CD4-positive, alpha-beta T cell treated with Interleukin-17A for 1 hour (primary cell): ENCODE measurements at places on chromosomes 3 and 15.

- DNase-seq = no peak
Measured at GRCh38 chr15:34708422-34708821, 46.4 kb downstream of the GJD2 start.

DNA sequence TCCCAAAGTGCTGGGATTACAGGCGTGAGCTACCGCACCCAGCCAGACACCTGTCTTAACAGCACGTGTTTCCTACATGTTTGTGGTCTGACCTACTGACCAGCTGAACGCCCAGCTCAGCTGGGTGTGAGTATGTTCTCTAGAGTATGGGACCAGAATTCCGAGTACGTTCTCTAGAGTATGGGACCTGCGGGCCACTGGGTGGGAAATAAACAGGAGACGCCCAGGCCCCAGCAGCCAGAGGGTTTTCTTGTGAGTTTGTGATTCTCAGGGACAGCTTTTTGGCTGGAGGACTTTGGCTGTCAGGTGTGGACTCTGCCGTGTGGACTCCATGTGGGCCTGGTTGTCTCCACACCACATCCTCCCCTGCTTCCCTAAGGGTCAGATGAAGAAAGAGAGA is 87.3 kb downstream of the CHRD start:
- no peak for DNase-seq

- no peak for DNase-seq
Measured at GRCh38 chr3:14231998-14232501, 53.4 kb downstream of the LSM3 start.

- DNase-seq = no peak
Measured at GRCh38 chr3:36686516-36686915, 77.8 kb downstream of the DCLK3 start.

GRCh38 chr3:140358686-140359085 is 319.2 kb upstream of the TRIM42 start:
- DNase-seq = no peak

DNA sequence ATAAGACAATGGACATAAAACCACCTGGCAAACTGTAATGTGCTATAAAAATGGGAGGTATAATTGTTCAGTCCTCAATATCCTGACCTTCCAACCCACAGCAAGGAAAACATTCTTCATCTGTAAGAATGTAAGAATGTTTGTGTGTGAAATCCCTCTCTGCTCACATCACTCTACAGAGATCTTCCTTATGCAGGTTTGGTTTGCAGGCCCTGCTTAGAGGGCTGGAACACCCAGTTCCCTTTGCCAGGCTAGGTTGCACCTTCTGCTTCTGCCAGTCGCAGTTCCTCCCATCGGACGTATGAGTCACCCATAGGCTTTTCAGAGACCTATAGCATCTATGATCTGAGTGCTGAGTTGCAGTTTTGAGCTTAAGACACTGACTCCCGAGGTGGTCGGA is 24.1 kb upstream of the MINAR1 start:
- no peak for DNase-seq

GRCh38 chr3:47817609-47818008 is 14.7 kb downstream of the DHX30 start:
- no peak for DNase-seq

- DNase-seq = no peak
Measured at GRCh38 chr15:66805202-66805885, 103.3 kb downstream of the SMAD6 start.

DNA sequence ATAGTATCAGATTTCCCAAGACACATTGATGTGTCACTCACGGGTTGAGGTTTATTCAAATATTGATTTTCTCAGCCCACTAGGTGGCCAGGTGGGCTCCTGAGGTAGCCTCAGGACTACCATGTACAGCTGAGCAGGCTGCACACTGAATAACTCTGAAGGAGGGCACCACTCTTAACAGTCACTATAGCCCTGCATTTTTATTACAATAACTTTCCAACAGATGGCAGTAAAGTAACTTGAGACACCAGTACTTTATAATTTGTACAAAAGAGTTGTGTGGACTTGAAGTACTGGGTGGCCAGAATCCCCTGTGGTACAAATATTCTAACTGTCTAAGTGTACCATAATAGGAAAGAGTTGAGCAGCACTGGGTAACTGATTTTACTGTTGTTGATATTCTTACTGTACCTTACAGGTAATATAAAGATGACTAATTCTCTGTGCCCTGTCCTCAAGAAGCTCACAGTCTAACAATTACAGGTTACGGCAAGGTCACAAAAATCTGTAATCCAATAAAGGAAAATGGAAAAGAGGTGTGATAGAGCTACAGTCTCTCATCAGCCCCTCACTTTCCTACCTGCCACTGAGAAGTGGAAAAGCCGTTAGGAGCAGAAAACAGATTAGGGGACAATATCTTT is 76.0 kb downstream of the ETFA start:
- peak; percentile 58 for DNase-seq

DNA sequence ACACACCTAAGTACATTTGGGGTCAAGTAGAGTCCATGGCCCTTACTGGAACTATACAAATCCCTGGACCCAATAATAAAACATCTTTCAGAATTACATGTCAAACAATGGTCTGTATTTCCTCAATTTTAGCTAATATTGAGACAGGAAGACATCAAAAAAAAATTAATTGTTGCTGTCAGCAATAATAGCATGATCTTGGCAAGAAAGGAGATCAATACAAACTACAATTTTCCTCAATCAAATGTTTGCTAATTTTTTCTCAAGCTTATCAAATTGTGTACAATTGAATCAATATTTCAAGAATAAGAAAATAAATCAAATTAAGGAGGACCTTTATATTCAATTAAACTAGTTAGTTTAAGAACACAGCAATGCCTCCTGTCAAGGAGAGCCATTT is 62.6 kb downstream of the FSIP1 start:
- DNase-seq = no peak

DNA sequence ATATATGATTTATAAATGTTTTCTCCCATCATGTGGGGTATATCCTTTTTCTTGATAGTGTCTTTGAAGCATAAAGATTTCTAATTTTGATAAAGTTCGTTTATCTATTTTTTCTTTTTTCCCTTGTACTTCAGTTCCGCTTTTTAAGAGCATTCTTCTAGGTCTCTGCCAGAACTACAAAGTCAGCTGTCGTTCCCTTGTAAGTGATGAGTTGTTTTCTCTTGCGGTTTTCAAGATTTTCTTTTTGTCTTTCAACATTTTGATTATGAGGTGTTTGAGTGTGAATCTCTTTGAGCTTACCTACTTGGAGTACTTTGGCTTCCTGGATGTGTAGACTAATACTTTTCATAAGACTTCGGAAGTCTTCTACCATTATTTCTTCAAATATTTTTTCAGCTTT is 9.3 kb upstream of the PRICKLE2 start:
- no peak for DNase-seq

DNA sequence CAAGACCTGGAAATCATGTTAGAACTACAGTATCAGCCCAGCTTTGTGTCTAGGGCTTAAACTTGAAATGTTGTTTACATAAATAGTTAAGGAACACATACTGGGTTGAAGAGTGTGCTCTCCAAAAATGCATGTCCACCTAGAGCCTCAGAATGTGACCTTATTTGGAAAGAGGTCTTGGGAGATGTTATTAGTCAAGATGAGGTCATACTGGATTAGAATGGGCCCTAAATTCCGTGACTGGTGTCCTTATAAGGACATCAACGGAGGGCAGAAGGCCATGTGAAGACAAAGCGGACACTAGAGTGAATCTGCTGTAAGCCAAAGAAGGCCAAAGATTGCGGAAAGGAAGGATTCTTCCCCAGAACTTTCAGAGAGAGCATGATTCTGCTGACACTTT is 759.2 kb upstream of the CFAP20DC start:
- DNase-seq = no peak

DNA sequence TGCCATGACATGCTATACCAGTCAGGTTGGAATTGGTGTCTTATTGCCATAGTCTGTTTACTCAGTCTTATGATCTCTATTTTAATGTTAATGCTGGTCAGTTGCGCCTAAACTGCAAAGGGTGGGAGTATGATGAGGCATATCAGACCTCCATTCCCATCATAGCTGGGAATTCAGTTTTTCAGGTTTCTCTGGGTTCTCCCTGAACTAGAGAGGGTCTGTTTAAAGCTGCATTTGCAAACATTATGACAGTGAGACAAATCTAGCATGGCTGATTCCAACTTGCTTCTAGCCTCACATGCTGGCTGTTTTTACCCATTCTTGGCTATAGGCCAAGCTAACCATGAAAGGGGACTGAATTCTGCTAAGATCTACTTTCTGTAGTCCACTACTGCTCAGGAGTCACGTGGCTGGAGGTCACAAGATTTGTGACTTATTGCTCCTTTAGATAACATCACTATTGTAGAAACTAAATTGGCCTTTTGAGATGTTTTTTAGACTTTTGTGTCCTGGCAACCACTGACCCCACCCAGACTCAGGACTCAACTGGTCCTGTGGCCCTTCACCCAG is 96.5 kb downstream of the TGFBR2 start:
- DNase-seq = no peak

DNA sequence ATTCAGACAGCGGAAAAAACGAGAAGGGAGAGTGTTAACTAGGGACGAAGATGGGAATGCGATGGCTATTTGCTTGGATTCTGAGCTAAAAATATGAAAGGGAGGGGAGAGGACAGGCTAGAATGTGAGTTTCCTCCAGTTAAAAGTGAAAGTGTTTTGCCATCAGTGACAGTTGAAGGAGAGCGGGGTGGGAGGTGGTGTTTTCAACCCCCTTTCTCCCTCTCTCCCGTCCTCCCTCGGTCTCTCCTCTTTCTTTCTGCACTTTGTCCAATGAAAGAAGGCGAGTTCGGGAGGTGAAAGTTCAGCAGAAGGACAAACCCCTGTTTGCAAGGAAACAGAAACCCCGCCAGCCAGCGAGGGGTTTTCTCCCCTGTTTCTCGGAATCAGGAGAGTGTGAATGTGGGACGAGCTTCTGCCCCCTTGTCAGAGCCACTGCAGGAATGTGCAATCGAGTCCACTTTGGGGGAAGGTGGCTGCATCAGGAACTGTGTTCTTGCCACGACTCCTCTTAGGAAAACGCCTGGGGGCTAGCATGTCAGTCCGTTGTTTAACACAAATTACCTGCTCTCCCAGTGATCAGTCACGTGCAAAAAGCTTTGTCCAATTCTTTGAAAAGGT is 975 bp upstream of the FOXP1 start:
- peak; percentile 52 for DNase-seq

- no peak for DNase-seq
Measured at GRCh38 chr3:197353867-197354567, 55.6 kb upstream of the DLG1 start.

DNA sequence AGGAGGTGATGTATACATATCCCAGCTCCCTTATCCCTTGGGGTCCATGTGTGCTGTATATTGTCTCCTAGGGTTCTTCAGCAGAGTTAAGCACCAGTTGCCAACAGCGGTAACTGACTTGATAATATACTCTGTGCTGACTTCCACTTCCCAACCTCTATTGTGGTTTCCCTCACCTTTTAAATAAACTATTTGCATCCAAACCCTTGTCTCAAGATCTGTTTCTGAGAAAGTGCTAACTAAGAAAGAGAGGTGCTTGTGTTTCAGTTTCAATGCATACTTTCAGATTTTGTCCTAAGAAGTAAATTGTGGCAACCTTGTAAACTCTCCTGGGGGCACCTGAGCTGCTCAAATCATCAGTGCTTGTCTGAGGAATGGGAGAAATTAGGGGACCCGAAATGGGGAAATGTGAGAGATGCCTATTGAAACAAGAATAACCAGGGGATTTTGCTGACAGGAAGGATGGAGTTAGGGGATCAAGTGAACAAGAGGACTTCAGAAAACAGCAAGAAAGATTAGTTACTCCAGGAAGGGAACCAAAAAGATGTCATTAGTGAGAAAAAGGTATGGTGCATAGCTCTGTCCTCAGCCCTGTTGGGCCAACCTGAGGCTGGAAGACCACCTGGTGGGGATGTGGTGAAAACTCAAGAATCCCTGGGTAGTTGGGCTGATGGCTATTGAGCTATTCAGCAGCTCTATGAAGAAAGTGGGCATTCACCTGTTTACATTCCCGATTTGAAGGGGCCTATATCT is 50.9 kb upstream of the MRPL3 start:
- DNase-seq = no peak

- no peak for DNase-seq
Measured at GRCh38 chr15:92665100-92665555, 9.6 kb upstream of the FAM174B start.

GRCh38 chr3:163707659-163708058 is 1370.6 kb downstream of the SI start:
- DNase-seq = no peak

DNA sequence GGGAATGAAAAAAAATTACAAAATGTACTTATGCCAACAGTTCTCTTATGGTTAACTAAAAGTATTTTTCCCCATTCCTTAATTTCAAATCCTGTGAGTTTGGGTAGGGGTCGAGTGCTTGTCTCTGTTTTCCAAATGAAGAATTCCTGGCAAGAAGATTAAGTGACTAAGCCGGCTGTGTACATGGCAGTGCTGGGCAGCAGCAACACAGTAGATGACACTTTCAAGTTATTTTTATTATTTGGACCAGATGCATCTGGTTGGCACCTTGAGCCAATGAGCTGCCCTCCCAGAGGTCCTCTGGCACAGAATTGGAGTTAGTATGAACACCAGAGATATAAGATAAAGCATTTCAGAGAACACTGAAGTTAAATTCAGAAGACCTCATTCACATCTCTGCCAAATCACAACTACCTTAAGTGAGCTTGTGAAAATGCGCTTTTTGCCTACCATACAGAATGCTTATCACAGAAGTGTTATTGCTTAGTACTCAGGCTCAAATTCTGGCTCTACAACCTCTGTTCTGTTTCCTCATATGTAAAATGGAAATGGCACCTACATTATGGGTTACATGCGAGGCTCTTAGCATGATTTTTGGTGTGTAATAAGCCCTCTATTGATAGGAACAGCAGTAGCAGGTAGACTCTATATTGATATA is 256.9 kb downstream of the UBE2E2 start:
- no peak for DNase-seq

DNA sequence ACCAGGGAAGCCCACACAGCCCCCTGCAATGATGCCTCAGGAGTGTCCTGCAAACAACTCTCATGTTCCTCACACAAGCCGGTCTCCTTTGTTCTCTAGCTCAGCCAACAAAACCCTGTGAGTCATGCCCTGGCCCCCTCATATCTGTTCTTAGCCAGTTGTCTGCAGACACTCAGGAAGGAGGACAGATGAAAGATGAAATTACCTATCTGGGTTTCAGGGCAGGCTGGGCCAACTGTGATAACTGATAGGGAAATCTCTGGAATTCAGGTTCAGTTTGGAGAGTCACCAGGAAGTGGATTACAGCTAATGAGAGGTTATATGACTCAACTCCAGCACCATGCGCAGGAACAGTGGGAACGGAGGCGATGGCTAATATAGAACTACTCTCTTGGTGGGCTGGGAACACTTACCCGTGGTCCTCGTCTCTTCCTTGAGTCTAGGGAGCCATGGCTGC is 352.0 kb upstream of the ADAMTS9 start:
- no peak for DNase-seq

DNA sequence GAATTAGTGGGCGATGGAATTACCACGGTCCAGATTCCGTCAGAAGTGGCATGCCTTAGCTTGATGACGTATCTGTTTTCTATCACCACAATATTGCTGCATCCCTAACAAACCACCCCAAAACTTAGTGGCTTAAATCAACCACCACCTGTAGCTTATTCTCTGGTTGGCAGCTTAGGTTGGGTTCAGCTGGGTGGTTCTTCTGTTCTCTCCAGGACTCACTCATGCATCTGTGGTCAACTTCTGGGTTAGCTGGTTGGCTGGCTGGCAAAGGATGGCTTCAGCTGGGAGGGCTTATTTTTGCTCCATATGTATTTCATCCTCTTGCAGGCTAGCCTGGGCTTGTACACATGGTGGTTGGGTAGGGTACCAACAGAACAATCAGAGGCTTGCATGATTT is 288.8 kb upstream of the LRRFIP2 start:
- no peak for DNase-seq
